Muscle of leg (tissue), 16 donors: ENCODE measurements at places on chromosomes 7 and 10. TPM values are rescaled to one million over a fixed set of nuclear protein-coding genes. Genes with fewer than 3 reads are reported as not detected.

GRCh38 chr10:44824607-44825006 is 86.5 kb upstream of the TMEM72 start:
- H3K36me3 ChIP-seq = no peaks in the 10 kb centered on the region
- H3K4me1 ChIP-seq = peaks cover 31% of the 10 kb centered on the region
- H3K27me3 ChIP-seq = no peaks in the 10 kb centered on the region
- H3K4me3 ChIP-seq = no peak overlapping the region
- DNase-seq = no peak

The SPDYE1 gene
- total RNA-seq = not detected

DNA sequence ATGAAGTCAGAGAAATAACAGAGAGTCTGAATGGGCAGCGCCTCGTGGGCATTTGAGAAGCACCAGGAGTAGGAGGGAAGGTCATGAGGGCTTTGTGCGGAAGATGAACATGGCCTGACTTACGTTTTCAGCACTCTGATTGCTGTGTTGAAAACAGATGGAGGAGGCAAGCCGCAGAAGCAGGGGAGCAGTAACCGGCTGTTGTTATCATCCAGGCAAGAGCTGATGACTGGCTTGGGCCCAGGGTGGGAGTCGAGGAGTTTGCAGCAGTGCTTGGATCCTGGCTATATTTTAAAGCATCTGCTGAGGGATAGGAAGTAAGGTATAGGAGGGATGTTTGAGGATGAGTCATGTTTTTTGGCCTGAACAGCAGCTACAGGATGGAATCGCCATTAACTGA is 12.7 kb upstream of the PDLIM1 start:
- no peak overlapping the region for H3K4me3 ChIP-seq
- DNase-seq = peak; percentile 60
- H3K27me3 ChIP-seq = no peaks in the 10 kb centered on the region
- H3K36me3 ChIP-seq = no peaks in the 10 kb centered on the region
- no peaks in the 10 kb centered on the region for H3K4me1 ChIP-seq
- no peak overlapping the region for H3K27ac ChIP-seq

The LIPJ gene
- total RNA-seq = 0.13 TPM

The LIPF gene
- not detected for total RNA-seq

The SPDYE8 gene
- 0.09 TPM for total RNA-seq

The DGKI gene
- 1.4 TPM for total RNA-seq

DNA sequence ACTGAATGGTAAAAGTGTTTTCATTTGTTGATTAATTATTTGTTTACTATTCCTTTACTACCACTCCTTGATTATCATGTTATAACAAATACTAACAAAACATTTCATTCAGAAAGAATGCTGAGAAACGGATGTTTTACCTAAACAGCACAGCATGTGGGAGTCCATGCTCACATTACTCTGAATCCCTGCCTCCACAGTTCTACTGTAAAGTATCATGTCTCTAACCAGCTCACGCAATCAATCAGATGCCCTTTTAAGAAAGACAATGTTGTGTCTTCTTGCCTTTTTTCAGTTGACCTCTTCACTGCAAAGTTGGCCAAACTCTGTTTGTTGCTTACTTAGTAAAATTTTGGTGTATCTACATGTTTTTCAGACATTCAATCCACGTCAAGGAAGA is 232.5 kb upstream of the MDFIC start:
- H3K27ac ChIP-seq = no peak overlapping the region
- H3K36me3 ChIP-seq = no peaks in the 10 kb centered on the region
- no peak for DNase-seq
- H3K4me1 ChIP-seq = no peaks in the 10 kb centered on the region
- H3K4me3 ChIP-seq = no peak overlapping the region

The FAM25A gene
- total RNA-seq = not detected

DNA sequence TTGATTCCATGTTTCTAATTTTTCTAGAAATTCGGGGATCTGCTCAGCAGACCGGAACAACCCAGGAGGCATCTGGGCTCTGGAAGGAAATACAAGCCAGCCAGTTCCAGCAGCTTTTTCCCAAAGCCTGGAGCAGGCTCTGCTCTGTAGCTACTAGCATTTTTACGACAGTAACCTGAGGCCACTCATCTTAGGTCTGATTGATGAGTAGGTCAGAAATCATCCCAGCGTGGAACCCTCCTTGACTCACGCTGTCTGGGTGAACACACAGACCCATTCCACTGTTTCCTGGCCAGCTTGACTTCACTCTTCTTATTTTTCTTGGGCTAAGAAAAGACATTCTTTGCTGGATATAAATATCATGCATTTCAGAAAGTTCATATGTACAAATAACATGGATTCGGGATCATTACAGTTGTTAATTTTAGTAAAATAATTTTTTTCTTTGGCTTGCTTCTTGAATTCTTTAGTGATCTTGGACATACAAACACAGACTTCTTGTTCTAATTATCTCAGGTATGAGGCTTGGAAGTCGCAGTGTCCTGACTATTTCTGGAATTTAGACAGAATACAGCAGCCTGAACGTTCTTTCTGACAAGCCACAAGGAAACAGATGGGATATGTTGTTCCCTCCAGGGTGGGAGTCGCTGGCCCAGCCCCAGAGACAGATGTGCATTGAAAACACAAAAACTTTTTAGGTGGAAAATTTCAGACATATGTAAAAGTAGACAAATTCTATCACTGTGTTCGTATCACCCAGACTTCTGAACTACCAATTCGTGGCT is 54.6 kb upstream of the PITRM1 start:
- H3K4me1 ChIP-seq = peaks cover 11% of the 10 kb centered on the region
- peak overlapping the region; percentile 10 for H3K27ac ChIP-seq
- no peak overlapping the region for H3K4me3 ChIP-seq
- H3K27me3 ChIP-seq = no peaks in the 10 kb centered on the region

GRCh38 chr7:152867502-152867874 is 107.9 kb downstream of the ACTR3B start:
- H3K4me3 ChIP-seq = no peak overlapping the region
- H3K36me3 ChIP-seq = no peaks in the 10 kb centered on the region
- no peaks in the 10 kb centered on the region for H3K4me1 ChIP-seq
- H3K27me3 ChIP-seq = no peaks in the 10 kb centered on the region
- H3K27ac ChIP-seq = no peak overlapping the region
- DNase-seq = no peak

The HMX3 gene
- total RNA-seq = not detected

GRCh38 chr10:132136689-132137088 is 50.1 kb upstream of the DPYSL4 start:
- peaks cover 3% of the 10 kb centered on the region for H3K27me3 ChIP-seq
- H3K4me3 ChIP-seq = no peak overlapping the region
- peaks cover 43% of the 10 kb centered on the region for H3K4me1 ChIP-seq
- H3K27ac ChIP-seq = no peak overlapping the region

DNA sequence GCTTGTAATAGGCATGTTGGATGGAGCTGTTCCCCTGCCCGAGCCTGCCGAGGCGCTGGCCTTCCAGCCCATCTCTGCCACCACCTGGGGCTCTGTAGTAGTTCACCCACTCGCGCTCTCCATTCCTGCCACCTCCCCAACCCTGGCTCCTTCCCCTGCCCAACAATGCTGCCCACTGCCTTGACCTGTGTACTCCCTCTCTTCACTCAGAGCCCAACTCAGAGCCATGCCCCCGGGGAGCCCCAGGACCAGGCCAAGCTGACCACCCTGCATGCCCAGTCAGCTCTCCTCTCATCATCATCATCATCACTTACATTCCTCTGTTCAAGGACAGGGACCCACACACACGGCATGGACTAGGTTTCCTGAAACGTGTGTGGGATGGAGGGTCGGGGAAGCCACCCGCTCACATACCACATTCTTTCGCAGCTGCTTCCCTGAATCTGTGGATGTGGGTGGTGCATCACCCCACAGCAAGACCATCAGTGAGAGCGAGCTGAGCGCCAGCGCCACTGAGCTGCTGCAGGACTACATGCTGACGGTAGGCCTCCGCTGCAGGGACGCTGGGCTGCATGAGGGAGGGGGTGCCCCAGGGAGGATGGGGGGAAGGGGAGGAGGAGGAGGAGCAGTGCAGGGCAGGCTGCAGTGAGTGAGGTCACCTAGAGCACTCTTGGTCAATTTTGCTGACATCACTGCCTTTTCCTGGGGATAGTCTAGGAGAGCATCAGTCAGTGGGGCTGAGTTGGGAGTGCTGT is 15.6 kb downstream of the NACAD start:
- H3K4me3 ChIP-seq = no peak overlapping the region
- peaks cover 90% of the 10 kb centered on the region for H3K36me3 ChIP-seq
- no peaks in the 10 kb centered on the region for H3K4me1 ChIP-seq
- no peak for DNase-seq
- H3K27ac ChIP-seq = no peak overlapping the region

The CRYGN gene
- total RNA-seq = 0.09 TPM

The ANKRD61 gene
- 0.22 TPM for total RNA-seq

DNA sequence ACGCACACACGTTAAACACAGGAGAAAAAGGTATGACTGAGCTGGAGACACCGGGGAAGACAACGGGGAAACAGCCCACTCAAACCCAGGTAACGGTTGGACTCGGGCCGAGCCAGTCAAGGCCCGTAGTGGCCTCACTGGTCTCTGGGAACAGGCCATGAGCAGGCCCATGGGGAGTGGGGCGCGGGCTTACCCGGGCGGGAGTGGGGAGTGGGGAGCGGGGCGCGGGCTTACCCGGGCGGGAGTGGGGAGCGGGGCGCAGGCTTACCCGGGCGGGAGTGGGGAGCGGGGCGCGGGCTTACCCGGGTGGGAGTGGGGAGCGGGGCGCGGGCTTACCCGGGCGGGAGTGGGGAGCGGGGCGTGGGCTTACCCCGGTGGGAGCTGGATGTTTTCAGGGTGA is 11.5 kb downstream of the INTS1 start:
- H3K36me3 ChIP-seq = peaks cover 84% of the 10 kb centered on the region
- H3K4me1 ChIP-seq = no peaks in the 10 kb centered on the region
- no peaks in the 10 kb centered on the region for H3K27me3 ChIP-seq
- H3K4me3 ChIP-seq = no peak overlapping the region

The CNNM1 gene
- 0.04 TPM for total RNA-seq

- no peaks in the 10 kb centered on the region for H3K36me3 ChIP-seq
- no peak overlapping the region for H3K27ac ChIP-seq
- peaks cover 2% of the 10 kb centered on the region for H3K4me1 ChIP-seq
- H3K27me3 ChIP-seq = peaks cover 2% of the 10 kb centered on the region
- H3K4me3 ChIP-seq = no peak overlapping the region
Observed at GRCh38 chr7:31134246-31135188, 82.4 kb downstream of the ADCYAP1R1 start.

- no peak overlapping the region for H3K27ac ChIP-seq
- H3K4me1 ChIP-seq = peaks cover 14% of the 10 kb centered on the region
- no peak overlapping the region for H3K4me3 ChIP-seq
- peaks cover 69% of the 10 kb centered on the region for H3K36me3 ChIP-seq
- no peak for DNase-seq
Observed at GRCh38 chr7:100879685-100880261, 4.9 kb downstream of the SRRT start.

- DNase-seq = no peak
- H3K27me3 ChIP-seq = no peaks in the 10 kb centered on the region
- H3K4me3 ChIP-seq = no peak overlapping the region
Observed at GRCh38 chr7:70458745-70459144, 673.2 kb upstream of the GALNT17 start.

The NRP1 gene
- 107 TPM for total RNA-seq

The RSPH10B gene
- 0.31 TPM for total RNA-seq

The GBX1 gene
- 0.44 TPM for total RNA-seq

The FAM25C gene
- not detected for total RNA-seq

The RELN gene
- total RNA-seq = 9.3 TPM

GRCh38 chr7:1229202-1229947 is 3.3 kb upstream of the UNCX start:
- peaks cover 93% of the 10 kb centered on the region for H3K27me3 ChIP-seq
- H3K27ac ChIP-seq = no peak overlapping the region
- peaks cover 2% of the 10 kb centered on the region for H3K4me1 ChIP-seq
- no peak for DNase-seq

- no peak overlapping the region for H3K27ac ChIP-seq
- H3K27me3 ChIP-seq = no peaks in the 10 kb centered on the region
- no peaks in the 10 kb centered on the region for H3K4me1 ChIP-seq
- DNase-seq = no peak
- no peaks in the 10 kb centered on the region for H3K36me3 ChIP-seq
Observed at GRCh38 chr7:96014617-96015016, 242.3 kb downstream of the DYNC1I1 start.

- DNase-seq = no peak
- H3K27ac ChIP-seq = no peak overlapping the region
- H3K4me3 ChIP-seq = no peak overlapping the region
Observed at GRCh38 chr10:121696854-121697253, 98.6 kb upstream of the FGFR2 start.

The GPR15LG gene
- total RNA-seq = not detected

DNA sequence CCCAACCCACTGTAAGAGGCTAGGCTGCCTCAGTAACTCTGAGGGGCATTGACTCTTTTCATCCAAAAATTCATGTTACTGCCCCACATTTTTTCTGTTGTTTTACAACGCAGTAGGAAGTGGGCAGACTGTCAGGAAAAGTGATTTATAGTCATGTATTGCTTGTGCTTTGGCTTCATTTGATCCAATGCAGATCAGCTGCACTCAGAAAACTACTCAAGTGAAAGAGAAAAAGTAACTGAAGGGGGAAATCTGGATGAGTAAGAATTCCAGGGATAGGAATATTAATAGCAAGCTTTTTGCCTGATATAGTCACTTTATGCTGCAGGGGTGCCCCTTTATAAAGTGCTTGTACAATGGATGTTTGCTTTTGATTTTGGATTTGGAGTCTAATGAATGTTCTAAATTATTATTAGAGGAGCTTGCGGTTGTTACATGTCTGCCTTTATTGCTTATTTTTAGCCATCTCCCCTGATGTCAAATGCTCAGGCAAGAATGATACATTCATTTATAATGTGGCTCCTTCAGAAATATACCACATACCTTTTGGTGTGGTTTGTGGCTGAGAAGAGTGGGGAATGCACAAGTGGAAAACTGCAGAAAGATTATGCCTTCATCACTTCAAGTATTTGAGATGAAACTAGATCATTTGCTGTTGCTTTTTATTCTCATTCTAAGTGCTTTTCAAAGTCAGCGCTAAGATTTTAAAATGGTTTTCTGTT is 86.1 kb downstream of the EGFR start:
- peaks cover 29% of the 10 kb centered on the region for H3K4me1 ChIP-seq
- H3K27me3 ChIP-seq = no peaks in the 10 kb centered on the region
- DNase-seq = no peak
- H3K36me3 ChIP-seq = no peaks in the 10 kb centered on the region
- no peak overlapping the region for H3K4me3 ChIP-seq
- no peak overlapping the region for H3K27ac ChIP-seq
